ENCODE measurements at places on chromosomes 2 and 18. TPM values are rescaled to one million over a fixed set of nuclear protein-coding genes. Genes with fewer than 3 reads are reported as not detected.

DNA sequence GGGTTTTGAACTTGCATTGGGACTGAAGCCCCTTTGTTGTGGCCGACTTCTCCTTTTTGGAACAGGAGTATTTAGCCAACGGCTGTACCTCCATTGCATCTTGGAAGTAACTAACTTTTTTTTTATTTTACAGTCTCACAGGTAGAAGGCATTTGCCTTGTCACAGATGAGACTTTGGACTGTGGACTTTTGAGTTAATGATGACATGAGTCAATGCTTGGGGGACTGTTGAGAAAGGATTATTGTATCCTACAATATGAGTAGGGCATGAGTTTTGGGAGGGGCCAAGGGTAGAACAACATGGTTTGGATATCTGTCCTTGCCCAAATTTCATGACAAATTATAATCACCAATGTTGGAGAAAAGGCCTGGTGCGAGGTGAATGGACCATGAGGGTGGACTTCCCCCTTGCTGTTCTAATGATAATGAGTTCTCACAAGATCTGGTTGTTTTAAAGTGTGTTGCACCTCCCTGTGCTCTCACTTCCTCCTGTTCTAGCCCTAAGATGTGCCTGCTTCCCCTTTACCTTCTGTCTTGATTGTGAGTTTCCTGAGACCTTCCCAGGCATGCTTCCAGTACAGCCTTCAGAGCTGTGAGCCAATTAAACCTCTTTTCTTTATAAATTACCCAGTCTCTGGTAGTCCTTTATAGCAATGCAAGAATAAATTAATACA, 1269.4 kb upstream of the CHAC2 start:
- no peaks in the 10 kb centered on the region for H3K36me3 ChIP-seq
- no peak for DNase-seq
- H3K27me3 ChIP-seq = no peaks in the 10 kb centered on the region
- H3K4me1 ChIP-seq = no peaks in the 10 kb centered on the region
- H3K27ac ChIP-seq = no peak overlapping the region

Gene SNRNP27
- total RNA-seq = 53.8 TPM

Gene ALPP
- total RNA-seq = 0.06 TPM

GRCh38 chr2:198343471-198343870, 539.1 kb downstream of the PLCL1 start:
- H3K27me3 ChIP-seq = no peaks in the 10 kb centered on the region
- H3K36me3 ChIP-seq = no peaks in the 10 kb centered on the region
- no peak overlapping the region for H3K27ac ChIP-seq

DNA sequence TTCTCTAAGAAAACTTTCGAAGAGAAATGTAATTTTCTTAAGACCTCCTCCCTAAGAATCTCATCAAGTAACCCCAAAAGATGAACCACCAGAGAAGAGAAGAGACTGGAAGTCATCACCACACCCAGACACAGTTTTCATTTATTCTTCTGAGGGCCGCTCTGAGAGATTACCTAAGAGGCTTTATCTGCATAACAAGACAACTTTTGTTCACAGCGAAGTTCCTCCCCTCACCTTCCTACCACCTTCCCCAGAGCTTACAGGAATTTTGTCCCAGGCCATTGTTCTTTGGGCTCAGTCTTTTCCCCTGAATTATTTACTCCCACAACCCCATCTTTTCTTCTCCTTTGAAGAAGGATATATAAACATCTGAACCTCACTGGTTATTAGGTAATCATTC, 92.8 kb downstream of the AKAIN1 start:
- no peak overlapping the region for H3K27ac ChIP-seq
- H3K4me1 ChIP-seq = no peaks in the 10 kb centered on the region
- H3K36me3 ChIP-seq = no peaks in the 10 kb centered on the region
- DNase-seq = no peak

DNA sequence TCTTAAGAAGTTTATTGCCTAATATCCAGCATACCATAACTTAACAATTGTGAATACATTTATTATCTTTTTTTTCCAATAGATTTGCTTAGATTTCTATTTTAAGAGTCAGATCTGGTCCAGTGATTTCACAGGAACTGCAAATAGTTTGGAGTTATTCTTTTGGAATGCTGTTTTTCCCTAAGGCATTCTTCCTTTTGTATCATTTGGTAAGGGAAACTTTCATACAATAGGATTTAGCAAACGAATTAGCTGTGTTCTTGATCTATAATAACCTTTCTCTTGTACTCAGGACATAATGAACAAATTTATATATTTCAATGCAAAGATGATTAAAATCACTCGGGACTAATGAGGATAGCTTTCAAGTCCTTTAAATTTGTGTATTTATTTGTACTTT, 201.6 kb downstream of the ERBB4 start:
- no peaks in the 10 kb centered on the region for H3K4me1 ChIP-seq
- H3K36me3 ChIP-seq = no peaks in the 10 kb centered on the region
- no peaks in the 10 kb centered on the region for H3K27me3 ChIP-seq
- no peak for DNase-seq
- no peak overlapping the region for H3K4me3 ChIP-seq

- peaks cover 13% of the 10 kb centered on the region for H3K36me3 ChIP-seq
- no peak overlapping the region for H3K4me3 ChIP-seq
- H3K27ac ChIP-seq = no peak overlapping the region
- H3K4me1 ChIP-seq = peaks cover 66% of the 10 kb centered on the region
- H3K27me3 ChIP-seq = no peaks in the 10 kb centered on the region
These were observed 112.5 kb downstream of the SMAD7 start for GRCh38 chr18:48838166-48838775.

GRCh38 chr2:152394326-152394725, 59.4 kb downstream of the FMNL2 start:
- no peak for DNase-seq
- H3K27ac ChIP-seq = peak overlapping the region; percentile 74
- H3K36me3 ChIP-seq = no peaks in the 10 kb centered on the region
- no peaks in the 10 kb centered on the region for H3K27me3 ChIP-seq
- H3K4me3 ChIP-seq = no peak overlapping the region
- no peaks in the 10 kb centered on the region for H3K4me1 ChIP-seq

GRCh38 chr2:45361666-45362065, 249.4 kb downstream of the SRBD1 start:
- no peak for DNase-seq
- no peak overlapping the region for H3K4me3 ChIP-seq
- H3K27ac ChIP-seq = no peak overlapping the region

- H3K36me3 ChIP-seq = no peaks in the 10 kb centered on the region
- H3K4me3 ChIP-seq = no peak overlapping the region
- peak overlapping the region; percentile 1 for H3K27ac ChIP-seq
- peaks cover 42% of the 10 kb centered on the region for H3K4me1 ChIP-seq
These were observed 199.2 kb upstream of the NT5C1B start for GRCh38 chr2:18788592-18788991.

GRCh38 chr18:11407940-11408339, 201.5 kb upstream of the SLC35G4 start:
- no peaks in the 10 kb centered on the region for H3K27me3 ChIP-seq
- H3K36me3 ChIP-seq = no peaks in the 10 kb centered on the region
- DNase-seq = no peak
- H3K4me3 ChIP-seq = no peak overlapping the region

Gene UGT1A5
- total RNA-seq = not detected

Gene ZNF385B
- 4.9 TPM for total RNA-seq

GRCh38 chr2:75541430-75541829, 19.3 kb downstream of the EVA1A start:
- no peak overlapping the region for H3K4me3 ChIP-seq
- H3K36me3 ChIP-seq = no peaks in the 10 kb centered on the region
- H3K27me3 ChIP-seq = no peaks in the 10 kb centered on the region
- no peak overlapping the region for H3K27ac ChIP-seq

Gene CCDC178
- total RNA-seq = 1.7 TPM

- DNase-seq = no peak
- no peaks in the 10 kb centered on the region for H3K4me1 ChIP-seq
- no peaks in the 10 kb centered on the region for H3K36me3 ChIP-seq
- no peaks in the 10 kb centered on the region for H3K27me3 ChIP-seq
These were observed 1033.0 kb upstream of the PIK3C3 start for GRCh38 chr18:40921845-40922629.

DNA sequence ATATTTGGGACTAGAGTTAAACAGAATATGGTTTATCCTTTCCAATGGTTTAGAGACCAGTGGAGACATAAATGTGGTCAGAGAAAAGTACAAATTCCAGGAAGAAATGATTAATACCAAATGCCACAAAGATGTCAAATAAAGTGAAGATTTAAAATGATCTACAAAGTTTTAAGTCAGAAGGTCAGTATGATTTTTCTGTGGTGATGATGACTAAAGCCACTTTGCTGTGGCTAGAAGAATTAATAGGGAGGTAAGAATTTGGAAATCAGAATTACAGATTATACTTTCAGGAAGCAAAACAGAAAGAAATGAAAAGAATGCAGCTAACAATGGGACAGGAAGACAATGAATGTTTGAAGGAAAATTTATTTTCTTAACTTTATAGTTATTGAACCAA, 91.5 kb upstream of the CDH7 start:
- DNase-seq = no peak
- no peak overlapping the region for H3K27ac ChIP-seq
- H3K4me3 ChIP-seq = no peak overlapping the region
- no peaks in the 10 kb centered on the region for H3K4me1 ChIP-seq
- no peaks in the 10 kb centered on the region for H3K27me3 ChIP-seq

GRCh38 chr2:102357937-102358336, 2.3 kb downstream of the IL18R1 start:
- no peaks in the 10 kb centered on the region for H3K27me3 ChIP-seq
- peaks cover 14% of the 10 kb centered on the region for H3K4me1 ChIP-seq
- DNase-seq = no peak
- no peaks in the 10 kb centered on the region for H3K36me3 ChIP-seq
- no peak overlapping the region for H3K4me3 ChIP-seq

GRCh38 chr2:202965810-202966460, 48.7 kb upstream of the NBEAL1 start:
- H3K4me3 ChIP-seq = no peak overlapping the region
- H3K4me1 ChIP-seq = no peaks in the 10 kb centered on the region
- no peak overlapping the region for H3K27ac ChIP-seq
- H3K36me3 ChIP-seq = peaks cover 6% of the 10 kb centered on the region
- DNase-seq = no peak

GRCh38 chr2:63764630-63765029, 77.1 kb upstream of the UGP2 start:
- H3K27ac ChIP-seq = no peak overlapping the region
- H3K4me3 ChIP-seq = no peak overlapping the region
- no peaks in the 10 kb centered on the region for H3K36me3 ChIP-seq
- no peaks in the 10 kb centered on the region for H3K27me3 ChIP-seq
- no peak for DNase-seq

DNA sequence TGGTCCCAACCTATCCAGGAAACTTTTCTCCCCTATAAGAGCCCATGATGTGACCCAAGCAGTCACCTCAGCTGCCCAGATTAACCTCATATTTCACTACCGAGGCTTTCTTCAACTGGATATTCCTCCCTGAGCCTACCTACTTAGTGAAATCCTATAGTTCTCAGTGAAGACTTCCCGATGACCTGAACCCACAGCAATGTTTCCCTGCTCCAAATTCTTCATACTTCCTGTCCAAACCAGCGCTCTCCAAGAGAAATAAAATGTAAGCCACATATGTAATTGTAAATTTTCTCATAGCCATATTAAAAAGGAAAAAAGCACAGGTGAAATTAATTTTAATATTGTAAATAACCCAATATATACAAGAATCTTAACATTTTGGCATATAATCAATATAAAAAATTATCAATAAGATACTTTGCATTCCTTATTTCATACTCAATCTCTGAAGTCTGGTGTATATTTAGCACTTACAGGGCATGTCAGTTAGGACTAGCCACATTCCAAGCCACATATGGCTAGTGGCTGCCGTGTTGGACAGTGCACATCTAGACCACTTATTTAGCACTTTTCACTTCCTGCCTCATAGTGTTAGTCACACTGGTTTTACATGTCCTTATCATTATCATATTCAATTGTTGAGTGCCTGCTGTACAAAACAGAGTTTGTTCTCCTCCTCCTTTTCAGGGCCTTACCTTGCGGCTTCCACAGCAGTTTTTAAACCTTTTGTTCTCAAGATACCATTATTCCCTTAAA, 1.9 kb upstream of the STAT4 start:
- DNase-seq = no peak
- no peaks in the 10 kb centered on the region for H3K4me1 ChIP-seq
- H3K27ac ChIP-seq = no peak overlapping the region
- H3K27me3 ChIP-seq = no peaks in the 10 kb centered on the region
- H3K4me3 ChIP-seq = no peak overlapping the region
- no peaks in the 10 kb centered on the region for H3K36me3 ChIP-seq

Gene SERPINB3
- total RNA-seq = not detected

Gene PROKR1
- not detected for total RNA-seq

Data from esophagus muscularis mucosa (tissue), 4 donors.